Cardiac septum (tissue), 1 donor: ENCODE measurements at places on chromosomes 12 and 14. TPM values are rescaled to one million over a fixed set of nuclear protein-coding genes. Genes with fewer than 3 reads are reported as not detected.
A peak's percentile ranks its signal among the peaks of the same experiment; 100 is the strongest.

GRCh38 chr12:104477510-104478390, 21.0 kb downstream of the CHST11 start:
- DNase-seq = no peak

DNA sequence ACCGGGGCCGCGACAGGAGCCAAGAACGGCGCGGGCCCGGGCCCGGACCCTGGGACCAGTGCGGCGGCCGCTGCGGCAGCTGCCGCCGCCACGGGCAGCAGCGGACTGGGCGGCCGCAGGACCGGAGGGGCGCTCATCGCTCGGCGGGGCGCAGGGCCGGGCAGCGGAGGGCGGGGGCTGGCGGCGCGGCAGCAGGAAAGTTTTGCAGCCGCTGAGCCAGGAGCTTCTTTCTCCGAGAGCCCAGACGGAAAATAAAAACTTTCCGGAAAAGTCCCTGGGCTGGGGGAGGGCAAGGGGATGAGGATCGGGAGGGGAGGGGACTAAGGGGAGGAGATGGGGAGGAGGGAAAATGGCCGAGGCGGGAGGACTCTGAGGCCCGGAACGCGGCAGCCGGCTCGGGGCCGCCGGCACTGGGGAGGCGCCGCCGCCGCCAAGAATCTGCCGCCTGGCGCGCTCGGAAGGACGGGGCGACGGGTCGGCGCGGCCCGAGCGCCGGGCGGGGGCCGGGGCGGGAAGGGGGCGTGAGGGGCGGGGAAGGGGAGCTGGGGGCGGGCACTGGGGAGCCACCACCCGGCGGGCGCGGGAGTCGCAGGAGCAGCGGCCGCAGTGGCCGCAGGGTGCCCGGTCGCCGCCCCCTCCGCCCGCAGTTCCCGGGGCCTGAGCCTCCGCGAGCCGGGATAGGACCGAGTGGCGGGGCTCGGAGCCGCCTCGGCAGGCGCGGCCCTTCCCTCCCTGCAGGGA, at the start of gene PRKD1:
Gene PRKD1, minus strand, starts transcription at position 472 of the 741 bp plus-strand sequence.
- peak; percentile 81 for DNase-seq

Gene PAWR
- 6.6 TPM for total RNA-seq

Gene CPNE6
- total RNA-seq = 1.4 TPM

Gene BDKRB1
- not detected for total RNA-seq
